Suprapubic skin (tissue), 4 donors: ENCODE measurements at places on chromosomes 2 and 18. TPM values are rescaled to one million over a fixed set of nuclear protein-coding genes. Genes with fewer than 3 reads are reported as not detected.

The IL36G gene
- total RNA-seq, result 28.8 TPM

GRCh38 chr2:175624785-175625184 lies 377.3 kb downstream of the LNPK start:
- no peaks in the 10 kb centered on the region for H3K36me3 ChIP-seq
- H3K27me3 ChIP-seq, result no peaks in the 10 kb centered on the region
- H3K27ac ChIP-seq, result no peak overlapping the region

The PLB1 gene
- 3.9 TPM for total RNA-seq

The NOSTRIN gene
- 7.2 TPM for total RNA-seq

DNA sequence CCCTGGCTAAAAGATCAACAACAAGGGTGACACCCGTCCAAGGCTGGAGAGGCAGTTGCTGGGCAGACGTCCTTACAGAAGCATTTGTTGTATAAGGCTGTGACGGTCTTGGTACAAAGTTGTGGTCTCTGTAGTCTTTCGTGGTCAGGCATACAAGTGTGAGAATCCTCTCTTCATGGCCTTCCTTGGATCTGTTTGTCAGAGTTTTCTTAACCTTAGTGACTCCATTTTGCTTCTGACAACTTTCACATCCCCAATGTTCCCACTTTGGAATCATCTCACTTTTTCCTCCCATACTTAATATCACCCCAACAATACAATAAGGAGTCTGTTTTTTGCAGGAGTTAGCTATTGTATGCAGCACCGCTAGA lies 72.7 kb upstream of the ZCCHC2 start:
- DNase-seq, result no peak
- H3K36me3 ChIP-seq, result no peaks in the 10 kb centered on the region
- peaks cover 20% of the 10 kb centered on the region for H3K4me1 ChIP-seq
- H3K4me3 ChIP-seq, result no peak overlapping the region
- H3K27ac ChIP-seq, result no peak overlapping the region

GRCh38 chr2:136251885-136252585 lies 134.1 kb upstream of the CXCR4 start:
- no peak overlapping the region for H3K4me3 ChIP-seq
- no peak for DNase-seq
- H3K27ac ChIP-seq, result no peak overlapping the region
- H3K4me1 ChIP-seq, result no peaks in the 10 kb centered on the region
- no peaks in the 10 kb centered on the region for H3K36me3 ChIP-seq
- no peaks in the 10 kb centered on the region for H3K27me3 ChIP-seq

GRCh38 chr2:142723236-142723635 lies 154.2 kb upstream of the KYNU start:
- no peaks in the 10 kb centered on the region for H3K4me1 ChIP-seq
- H3K4me3 ChIP-seq, result no peak overlapping the region
- no peak for DNase-seq
- H3K27ac ChIP-seq, result no peak overlapping the region
- H3K27me3 ChIP-seq, result no peaks in the 10 kb centered on the region
- H3K36me3 ChIP-seq, result no peaks in the 10 kb centered on the region

GRCh38 chr2:240989451-240990265 lies 8.8 kb upstream of the SNED1 start:
- no peak overlapping the region for H3K4me3 ChIP-seq
- peaks cover 50% of the 10 kb centered on the region for H3K4me1 ChIP-seq
- H3K27me3 ChIP-seq, result peaks cover 3% of the 10 kb centered on the region
- peak; percentile 79 for DNase-seq
- H3K27ac ChIP-seq, result no peak overlapping the region
- no peaks in the 10 kb centered on the region for H3K36me3 ChIP-seq

The KLHL14 gene
- 0.13 TPM for total RNA-seq
